Lung (tissue), 17 donors: ENCODE measurements at places on chromosomes 4 and X.

DNA sequence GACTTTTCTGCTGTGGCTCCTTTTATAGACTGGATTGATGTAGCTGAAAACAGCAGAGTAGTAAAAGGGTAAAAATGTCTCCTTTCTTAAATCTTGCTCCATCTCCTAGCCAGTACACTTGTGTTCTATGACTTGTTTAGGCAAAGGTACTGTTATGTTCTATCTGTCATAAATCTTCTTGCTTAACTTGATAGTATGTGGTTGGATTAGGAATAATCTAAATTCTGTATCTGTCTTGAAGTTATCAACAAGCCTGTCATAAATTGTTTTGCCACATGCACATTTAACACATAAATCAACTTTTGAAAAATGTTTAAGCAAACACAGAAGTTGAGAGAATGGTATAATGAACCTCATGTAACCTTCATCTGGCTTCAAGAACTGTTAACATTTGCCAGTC is 157.0 kb downstream of the FRAS1 start:
- no peak for DNase-seq

DNA sequence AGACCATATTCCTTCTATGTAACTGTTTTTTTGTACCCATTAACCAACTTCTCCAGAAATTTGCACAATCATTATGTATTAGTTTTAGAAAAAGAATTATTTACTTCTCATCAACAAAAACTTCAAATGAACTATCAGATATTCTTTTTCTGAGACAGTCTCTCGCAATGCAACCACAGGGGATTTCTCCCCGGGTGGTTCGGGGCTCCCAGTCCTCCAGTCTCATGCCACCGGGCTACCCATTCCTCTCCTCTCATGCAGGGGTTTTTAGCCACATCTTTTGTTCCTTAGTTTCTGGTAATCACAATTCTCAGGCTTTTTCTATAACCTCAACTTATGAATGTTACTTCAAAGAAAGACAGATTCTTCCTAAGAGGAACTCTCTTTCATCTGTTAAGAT is 46.6 kb upstream of the CLNK start:
- DNase-seq = no peak

DNA sequence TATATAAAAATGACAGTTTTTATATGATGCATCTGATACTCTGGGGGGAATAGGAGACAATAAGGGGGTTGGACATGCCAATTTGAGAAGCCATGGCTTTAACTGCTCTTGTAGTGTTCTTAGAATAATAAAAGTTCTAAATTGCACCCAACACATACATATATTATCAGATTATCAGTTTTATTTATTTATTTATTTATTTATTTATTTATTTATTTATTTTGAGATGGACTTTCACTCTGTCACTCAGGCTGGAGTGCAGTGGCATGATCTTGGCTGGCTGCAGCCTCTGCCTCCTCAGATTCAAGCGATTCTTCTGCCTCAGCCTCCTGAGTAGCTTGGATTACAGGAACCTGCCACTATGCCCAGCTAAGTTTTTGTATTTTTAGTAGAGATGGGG is 356.8 kb downstream of the TLL1 start:
- DNase-seq = no peak

DNA sequence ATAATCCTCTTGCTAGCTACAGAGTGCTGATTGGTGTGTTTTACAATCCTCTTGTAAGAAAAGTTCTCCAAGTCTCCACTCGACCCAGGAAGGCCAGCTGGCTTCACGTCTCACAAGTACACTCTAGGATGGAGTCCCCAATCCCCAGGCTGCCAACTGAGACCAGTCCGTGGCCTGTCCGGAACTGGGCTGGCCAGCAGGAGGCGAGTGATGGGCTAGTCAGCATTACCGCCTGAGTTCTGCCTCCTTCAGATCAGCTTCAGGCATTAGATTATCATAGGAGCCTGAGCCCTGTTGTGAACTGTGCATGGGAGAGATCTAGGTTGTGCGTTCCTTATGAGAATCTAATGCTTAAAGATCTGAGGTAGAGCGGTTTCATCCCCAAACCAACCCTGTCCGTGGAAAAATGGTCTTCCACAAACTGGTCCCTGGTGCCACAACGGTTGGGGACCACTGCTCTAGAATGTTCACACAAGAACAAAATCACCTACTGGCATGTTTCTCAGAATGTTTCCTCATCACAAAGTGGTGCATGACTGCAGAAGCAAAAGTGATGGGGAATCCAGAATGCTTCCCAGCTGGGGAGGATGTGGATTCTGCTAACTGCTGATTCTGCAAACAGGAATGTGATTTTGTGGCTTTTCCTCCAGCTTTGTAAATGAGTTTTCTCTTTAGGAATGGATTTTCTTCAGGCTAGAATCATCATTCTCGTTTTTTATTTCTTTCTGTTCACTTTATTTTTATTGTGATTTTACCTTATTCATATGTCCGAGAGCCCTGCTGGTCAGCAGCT is 40.9 kb downstream of the SEPTIN11 start:
- DNase-seq = no peak

DNA sequence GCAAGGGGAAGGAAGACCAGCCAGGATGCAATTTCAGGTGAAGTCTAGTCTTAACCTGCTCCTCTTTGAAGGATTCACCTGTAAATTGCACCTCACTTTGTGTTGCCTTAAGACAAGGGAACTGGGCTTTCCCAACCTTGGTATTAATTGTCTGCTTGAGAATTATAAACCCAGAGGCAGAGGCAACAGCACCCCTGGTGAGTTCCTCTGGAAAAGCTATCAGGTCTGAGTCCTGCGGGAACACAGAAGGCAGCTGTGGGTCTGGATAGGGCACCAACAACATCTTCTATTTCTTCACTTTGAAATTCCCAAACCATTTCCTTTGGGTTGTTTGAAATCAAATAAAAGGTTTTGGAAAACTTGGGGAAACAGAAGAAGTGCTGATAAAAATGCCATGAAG is 109.2 kb upstream of the NPY2R start:
- DNase-seq = no peak

GRCh38 chr4:183563874-183564273 is 59.0 kb downstream of the ING2 start:
- no peak for DNase-seq

- no peak for DNase-seq
Measured at GRCh38 chr4:56156141-56156540, 207.4 kb downstream of the CEP135 start.

DNA sequence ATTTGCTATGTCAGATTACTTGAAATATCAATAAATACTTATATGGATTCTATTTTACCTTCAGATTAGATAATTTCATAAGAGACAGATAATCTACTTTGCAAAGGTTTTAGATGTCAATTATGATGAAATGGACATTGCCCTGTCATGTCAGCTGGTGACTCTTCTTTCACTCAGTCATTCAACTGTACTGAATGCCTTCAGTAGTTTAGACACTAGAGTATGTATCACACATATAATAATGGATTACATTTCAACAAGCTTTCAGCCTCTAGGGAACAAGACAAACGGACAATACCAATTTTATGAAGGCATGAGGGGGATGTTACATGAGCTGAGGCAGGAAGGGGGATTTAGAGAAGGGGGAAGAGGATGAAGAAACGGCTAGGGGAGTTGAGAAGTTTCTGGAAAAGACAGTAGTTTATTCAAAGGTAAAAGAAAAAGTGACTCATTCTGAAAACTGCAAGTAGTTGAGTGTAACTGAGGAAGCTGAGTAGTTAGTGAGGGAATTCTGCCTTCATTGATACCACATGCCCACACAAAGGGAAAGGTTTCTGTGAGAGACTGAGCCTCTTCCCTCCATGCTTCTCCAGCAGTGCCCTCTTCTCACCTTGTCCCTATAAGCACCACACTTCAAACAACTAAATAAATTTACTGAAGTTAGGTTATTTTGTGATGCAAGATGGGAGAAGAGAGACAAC is 25.7 kb downstream of the SLC9B2 start:
- DNase-seq = no peak

- no peak for DNase-seq
Measured at GRCh38 chr4:28799696-28800095, 1920.5 kb upstream of the PCDH7 start.

GRCh38 chrX:17323397-17323796 is 51.6 kb upstream of the NHS start:
- DNase-seq = no peak

DNA sequence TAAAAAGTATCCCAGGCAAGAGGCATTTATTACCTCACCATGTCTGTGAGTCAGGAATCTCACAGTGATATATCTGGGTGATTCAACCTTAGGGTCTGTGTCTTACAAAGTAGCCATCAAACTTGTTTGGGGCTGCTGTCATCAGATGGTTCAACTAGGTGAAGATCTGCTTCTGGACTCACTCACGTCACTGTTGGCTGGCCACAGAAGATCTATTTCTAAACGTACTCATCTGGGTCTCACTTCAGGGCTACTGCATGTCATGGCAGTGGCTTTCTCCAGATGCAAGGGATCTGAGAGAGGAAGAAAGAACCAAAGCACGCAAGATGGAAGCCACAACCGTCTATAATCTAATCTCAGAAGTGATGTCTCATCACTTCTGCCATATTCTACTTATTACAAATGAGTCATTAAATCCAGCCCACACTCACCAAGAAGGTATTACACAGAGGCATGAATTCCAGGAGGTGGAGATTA is 267.8 kb upstream of the ANKRD50 start:
- no peak for DNase-seq

DNA sequence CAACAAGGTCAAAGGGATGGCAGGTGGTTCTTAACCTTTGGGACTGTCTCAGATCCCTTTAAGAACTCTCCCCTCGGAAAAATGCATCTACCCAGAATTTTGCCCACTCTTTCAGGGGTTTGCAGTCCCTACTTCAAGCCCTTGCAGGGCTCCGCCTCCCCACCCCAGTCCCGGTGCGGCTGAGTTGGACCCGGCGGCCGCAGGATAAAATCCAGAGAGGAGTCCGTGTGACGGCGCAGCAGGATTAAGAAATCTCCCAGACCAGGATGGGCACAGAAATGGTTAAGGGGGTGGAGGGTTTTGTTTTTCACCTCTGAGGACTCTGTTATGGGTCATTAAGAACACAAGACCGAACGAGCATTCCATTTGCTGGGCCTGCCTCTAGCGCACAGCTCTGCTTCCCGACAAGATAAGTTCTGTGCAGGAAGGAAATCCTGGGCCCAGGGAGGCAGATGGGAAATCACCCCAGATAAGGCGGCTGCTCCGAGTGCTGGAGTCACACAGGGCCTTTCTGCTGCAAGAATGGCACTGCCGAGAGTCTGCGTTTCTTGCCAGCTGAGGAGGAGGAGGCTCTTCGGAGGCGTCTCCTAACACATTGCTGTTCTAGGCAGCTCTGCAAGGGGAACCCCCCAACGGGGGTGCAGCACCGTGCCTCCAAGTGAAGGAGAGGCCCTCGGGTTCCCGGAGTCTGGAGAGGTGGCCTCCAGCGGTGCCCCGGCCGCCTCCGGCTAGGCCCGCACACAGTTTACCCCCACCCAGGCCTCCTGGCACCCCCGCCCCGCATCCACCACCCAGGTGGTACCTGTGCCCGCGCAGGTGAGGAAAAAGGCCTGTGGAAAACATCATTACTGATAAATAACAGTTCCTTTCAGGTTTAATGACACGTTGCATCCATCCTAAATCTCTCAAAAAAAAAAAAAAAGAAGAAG is 277.6 kb downstream of the BCOR start:
- peak; percentile 69 for DNase-seq

DNA sequence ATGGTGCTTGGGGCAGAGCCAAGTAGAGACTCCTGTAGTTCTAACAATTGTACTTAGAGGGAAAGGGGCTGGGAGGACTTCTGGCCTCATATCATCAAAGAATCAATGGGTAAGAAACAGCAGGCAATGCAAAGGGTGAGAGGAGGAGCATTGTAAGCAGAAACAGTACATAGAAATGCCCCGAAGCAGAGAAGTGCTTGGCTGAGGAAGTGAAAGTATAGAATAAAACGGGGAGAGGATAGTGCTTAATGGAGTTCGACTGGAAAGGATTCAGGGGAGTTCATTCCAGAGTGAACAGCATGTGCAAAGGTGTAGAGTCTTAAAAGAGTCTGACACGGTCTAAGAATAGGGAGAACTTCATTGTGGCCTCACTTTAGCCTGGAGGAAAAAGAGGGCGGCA is 103.0 kb downstream of the SYNPO2 start:
- DNase-seq = no peak

DNA sequence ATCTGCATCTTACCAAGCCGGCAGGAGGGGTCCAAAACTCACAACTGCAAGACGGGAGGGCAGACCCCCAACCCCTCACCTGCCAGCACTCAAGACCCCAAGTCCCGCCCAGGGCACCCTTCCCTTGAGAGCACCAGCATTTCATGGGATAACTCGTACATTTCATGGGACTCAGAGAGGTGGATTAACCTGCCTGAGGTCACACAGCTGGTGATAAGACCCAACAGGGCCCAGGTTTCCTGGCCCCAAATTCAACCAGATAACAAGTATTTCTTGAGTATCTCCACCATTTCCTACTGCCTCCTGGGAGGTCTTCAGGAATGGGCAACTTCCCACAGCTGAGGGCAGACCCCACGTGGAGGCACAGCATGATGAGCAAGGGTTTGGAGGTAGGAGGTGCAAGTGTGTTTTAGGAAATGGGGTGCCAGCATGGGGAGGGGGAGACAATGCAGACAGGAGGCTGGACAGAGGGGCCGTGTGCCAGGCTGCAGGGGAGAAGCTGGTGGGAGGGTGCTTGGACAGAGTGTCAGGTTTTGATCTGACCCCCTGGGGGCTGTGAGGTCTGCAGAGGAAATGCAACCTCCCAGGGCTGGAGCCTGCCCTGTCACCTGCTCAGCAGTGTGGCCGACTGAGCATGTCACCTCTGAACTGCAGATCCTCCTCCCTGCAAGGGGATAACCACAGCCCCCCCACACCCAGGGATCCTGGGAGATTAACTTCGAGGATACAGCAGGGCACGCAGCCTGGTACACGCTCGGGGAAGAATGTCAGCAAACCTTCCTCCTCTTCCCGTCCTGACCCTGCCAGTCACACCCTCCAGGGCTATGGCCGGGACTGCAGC is 4.4 kb downstream of the ADRA2C start:
- DNase-seq = no peak

- DNase-seq = no peak
Measured at GRCh38 chr4:23839279-23839678, 50.6 kb downstream of the PPARGC1A start.

- no peak for DNase-seq
Measured at GRCh38 chr4:184167576-184167975, 50.1 kb downstream of the ENPP6 start.

- DNase-seq = peak; percentile 96
Measured at GRCh38 chr4:25098964-25099891, 61.0 kb downstream of the SEPSECS start.

DNA sequence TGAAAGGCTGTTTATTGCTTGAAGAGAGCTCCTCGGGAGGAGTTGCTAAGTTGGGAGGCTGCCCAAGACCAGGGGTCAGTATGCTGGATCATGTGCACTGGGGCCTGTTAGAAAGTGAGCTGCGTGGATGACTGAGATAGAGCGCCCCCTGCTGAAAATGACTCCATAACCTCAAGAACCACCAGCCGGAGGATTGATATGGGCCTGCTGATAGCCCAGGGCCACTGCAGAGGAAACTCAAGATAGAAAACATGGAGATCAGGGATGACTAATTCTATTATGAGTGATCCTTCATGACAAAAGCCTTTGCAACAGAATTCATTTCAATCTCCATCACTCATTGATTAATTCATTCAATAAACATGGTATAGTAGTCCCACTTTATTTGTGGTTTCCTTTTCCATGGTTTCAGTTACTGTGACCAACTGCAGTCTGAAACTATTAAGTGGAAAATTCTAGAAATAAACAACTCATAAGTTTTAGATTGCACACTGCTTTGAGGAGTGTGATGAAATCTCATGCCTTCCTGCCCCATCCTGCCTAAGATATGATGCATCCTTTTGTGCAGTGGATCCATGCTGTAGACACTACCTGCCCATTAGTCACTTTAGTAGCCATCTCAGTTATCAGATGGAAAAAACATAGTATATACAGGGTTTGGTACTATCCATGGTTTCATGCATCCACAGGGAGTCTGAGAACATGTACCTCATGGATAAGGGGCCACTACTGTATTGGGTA is 126.7 kb upstream of the MBNL3 start:
- peak; percentile 45 for DNase-seq
